ENCODE measurements at places on chromosomes 3 and 15.

DNA sequence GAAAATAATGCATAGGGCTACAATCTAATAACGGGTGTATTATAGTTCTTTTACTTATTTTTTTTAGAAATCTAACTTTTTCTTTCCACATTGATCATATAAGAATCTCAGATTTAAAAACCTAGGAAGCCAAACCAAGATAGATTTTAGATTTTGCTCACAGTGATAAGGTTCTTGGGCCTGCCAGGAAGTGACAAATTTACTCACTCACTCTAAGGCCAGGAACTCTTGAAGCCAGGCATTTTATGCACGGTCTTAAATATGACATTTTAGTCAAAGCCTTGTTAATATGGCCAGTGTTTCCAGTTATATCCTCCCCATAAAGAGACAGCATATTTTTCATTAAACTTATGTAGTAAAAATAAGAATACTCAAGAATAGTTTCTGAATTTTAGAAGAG is 271.4 kb downstream of the SQOR start:
- no peak for DNase-seq

GRCh38 chr15:65286069-65286703 is 497 bp downstream of the PARP16 start:
- no peak for DNase-seq

DNA sequence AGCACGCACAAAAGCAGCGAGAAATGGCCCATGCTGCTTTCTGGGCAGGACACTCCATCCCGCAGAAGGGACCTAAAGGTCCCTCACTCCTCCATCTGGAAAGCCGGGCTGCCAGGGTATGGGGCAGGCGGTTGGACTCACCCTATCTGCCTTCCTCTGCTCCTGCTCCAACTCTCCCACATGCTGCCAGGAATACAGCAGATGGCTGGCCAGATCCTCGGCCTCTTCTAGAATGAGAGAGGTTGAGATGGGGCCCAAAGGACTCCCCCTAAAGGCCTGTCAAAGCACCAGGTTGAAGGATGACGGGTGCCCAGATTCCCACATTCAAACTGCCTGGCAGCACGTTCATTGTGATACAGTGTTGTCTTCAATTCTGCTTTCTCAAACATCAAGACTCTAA is 85.1 kb upstream of the C2CD4B start:
- DNase-seq: no peak

DNA sequence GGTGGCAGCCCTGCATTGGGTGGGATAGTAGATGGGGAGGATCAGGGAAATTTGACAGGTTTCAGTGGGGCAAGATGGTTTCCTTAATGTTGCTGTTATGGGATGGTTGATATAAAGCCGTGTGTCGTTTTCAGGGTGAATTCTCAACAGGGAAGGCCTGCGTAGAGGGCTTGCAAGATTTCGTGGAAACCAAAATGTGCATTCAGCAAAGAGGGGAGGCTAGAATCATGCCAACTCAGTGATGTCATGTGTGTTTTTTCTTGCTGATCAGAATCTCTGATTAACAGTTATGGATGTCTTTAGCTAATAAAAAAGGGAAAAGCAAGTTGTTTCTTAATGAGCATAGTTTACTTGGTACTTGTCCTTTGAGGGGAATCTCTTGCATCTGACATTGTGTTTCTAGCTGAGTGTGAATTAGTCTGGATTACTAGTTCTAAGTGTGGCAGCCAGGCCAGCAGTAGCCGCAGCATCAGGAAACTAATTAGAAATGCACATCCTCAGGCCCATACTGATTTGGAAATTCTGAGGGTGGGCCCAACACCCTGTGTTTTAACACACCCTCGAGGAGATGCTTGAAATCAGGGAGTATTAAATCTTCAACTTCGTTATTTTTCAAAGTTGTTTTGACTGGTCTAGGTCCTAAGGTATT is 24.8 kb downstream of the MRAS start:
- no peak for DNase-seq

DNA sequence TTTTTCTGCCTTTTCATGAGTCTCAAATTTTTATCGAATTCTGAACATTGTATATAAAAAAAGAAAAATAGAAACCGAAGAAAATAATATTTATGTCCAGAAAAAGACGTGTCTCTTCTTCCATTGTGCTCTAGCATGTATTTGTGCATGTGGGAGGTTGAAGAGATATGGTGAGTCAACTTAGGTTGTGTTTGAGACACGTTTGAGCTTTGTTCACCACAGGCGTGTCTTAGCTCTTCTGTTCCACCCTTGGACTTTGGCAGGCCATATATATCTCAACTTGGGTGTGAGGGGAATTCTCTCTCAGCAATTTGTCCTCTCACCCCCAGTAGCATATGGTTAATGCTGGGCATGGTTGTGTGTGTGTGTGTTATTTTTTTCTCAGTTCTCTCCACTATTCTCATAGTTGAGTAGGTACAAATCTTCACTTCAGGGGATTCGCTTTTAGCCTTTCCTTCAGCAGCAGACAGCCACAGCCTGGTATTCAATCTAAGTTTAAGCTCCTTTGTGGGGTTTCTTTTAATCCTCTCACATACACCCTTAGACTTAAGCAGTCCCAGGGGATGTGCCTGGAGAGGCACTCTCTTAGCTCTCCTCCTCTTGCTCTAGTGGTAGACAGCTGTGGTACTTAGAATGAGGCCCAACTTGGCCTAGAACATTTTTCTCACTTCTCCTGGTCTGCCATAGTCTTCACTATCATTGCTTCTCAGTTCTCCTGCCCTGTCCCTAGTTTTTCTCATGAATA is 286.5 kb upstream of the RBMS3 start:
- DNase-seq: no peak

GRCh38 chr15:29143293-29143692 is 126.3 kb downstream of the NSMCE3 start:
- no peak for DNase-seq

DNA sequence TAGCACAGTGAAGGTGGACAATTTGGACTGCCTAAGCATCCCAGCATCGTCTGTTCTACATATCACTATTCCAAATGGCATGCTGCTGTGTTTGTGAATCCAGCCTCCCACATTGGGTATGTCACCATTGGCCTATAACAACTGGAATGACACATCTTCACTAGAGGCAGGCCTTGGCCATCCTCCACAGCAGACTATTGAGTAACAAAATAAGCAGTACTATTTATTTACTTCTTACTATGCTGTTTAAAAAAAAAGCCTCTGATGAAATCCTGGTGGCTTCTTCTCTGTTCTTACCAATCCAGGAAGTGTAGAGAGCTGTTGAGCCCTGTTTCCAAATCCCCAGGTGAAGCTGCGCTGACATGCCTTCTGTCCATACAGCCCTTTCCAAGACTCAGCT is 30.6 kb upstream of the CERS3 start:
- DNase-seq: no peak

- DNase-seq: no peak
Observed at GRCh38 chr3:71372911-71373637, 210.5 kb downstream of the FOXP1 start.

GRCh38 chr15:89806210-89806558 is 8.5 kb downstream of the ANPEP start:
- no peak for DNase-seq

GRCh38 chr3:38578081-38578475 is 71.4 kb downstream of the SCN5A start:
- DNase-seq: no peak

DNA sequence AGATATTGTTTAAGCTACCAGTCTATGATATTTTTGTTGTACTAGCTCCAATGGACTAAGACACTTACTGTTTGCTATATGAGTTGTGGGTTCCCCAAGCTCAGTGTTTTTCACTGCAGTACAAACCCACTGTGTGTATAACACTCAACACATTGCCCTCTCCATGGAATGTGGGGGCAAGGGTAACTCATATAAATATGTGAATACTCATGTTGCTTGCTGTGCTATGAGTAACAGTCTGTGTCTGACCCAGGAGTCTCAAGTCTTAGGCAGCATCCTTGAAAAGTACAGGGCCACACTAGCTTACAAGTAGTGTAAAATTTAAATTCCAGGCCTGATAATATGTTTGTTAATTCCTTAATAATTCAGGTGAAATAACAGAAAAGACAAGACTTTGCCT is 22.5 kb upstream of the CNTN3 start:
- no peak for DNase-seq

DNA sequence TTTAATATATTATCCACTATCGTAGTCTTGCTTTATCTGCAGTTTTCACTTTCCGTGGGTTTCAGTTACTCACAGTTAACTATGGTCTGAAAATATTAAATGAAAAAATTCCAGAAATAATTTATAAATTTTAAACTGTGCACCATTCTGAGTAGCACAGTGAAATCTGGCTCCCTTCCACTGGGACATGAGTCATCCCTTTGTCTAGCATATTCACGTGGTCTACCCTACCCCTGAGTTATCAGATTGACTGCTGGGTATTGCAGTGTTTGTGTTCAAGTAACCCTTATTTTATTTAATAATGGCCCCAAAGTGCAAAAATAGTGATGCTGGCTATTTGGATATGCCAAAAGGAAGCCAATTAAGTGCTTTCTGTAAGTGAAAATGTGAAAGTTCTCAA is 539.5 kb upstream of the AGTR1 start:
- DNase-seq: no peak

- DNase-seq: no peak
Observed at GRCh38 chr3:127106053-127106452, 86.9 kb upstream of the PRR23E start.

DNA sequence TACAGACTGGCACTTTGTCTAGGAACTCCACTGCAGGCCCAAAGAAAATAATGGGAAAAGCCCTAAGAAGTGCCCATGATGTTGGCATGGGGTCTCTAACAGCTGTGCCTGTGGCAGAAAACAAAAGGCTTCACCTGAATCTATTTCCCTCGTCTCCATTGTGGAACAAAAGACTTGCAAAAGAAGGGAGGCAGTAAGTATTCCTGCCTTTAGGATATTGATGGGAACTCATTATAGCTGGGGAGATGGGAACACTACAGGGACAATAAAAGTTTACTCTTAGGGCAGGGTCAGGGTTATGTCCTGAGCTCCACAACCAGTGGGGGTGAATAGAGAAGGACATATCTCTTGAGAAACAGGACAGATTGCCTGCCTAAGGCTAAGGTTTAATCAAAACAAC is 930.6 kb upstream of the EPHA6 start:
- no peak for DNase-seq

- DNase-seq: no peak
Observed at GRCh38 chr15:73955861-73956742, 29.8 kb downstream of the LOXL1 start.
